ENCODE measurements at places on chromosomes 7 and 10.

GRCh38 chr7:131365838-131366237, 38.2 kb downstream of the MKLN1 start:
- no peak overlapping the region for H3K27ac ChIP-seq
- peaks cover 9% of the 10 kb centered on the region for H3K4me1 ChIP-seq
- no peaks in the 10 kb centered on the region for H3K36me3 ChIP-seq
- no peak for DNase-seq
- H3K4me3 ChIP-seq = no peak overlapping the region

GRCh38 chr7:48144291-48144768, 26.9 kb upstream of the ABCA13 start:
- H3K4me1 ChIP-seq = no peaks in the 10 kb centered on the region
- no peak for DNase-seq
- H3K4me3 ChIP-seq = no peak overlapping the region
- H3K27ac ChIP-seq = no peak overlapping the region

DNA sequence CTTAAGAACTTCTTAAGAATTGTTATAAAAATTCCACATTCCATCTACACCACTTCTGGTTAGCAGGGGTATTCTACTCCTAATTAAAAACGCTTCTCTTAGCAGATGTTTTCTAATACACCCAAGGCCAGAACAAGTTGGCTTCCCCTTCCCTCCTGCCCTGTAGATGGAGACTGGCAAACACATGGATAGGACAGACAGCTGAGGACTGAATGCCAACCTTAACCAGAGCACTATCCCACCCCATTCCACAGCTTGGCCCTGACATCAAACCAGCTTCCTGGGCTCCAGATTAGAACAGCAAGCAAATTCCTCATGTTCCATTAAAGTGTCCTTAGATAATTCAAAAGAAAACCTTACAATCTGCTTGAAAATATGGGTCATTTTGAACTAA, 56.6 kb upstream of the IL6 start:
- H3K4me3 ChIP-seq = no peak overlapping the region
- H3K4me1 ChIP-seq = no peaks in the 10 kb centered on the region
- no peaks in the 10 kb centered on the region for H3K27me3 ChIP-seq
- H3K36me3 ChIP-seq = no peaks in the 10 kb centered on the region
- DNase-seq = no peak

GRCh38 chr7:134527979-134528371, 608 bp downstream of the AKR1B10 start:
- no peak for DNase-seq
- no peak overlapping the region for H3K27ac ChIP-seq
- H3K36me3 ChIP-seq = no peaks in the 10 kb centered on the region
- no peak overlapping the region for H3K4me3 ChIP-seq
- peaks cover 2% of the 10 kb centered on the region for H3K27me3 ChIP-seq

- H3K27me3 ChIP-seq = no peaks in the 10 kb centered on the region
- DNase-seq = peak; percentile 73
- peaks cover 26% of the 10 kb centered on the region for H3K4me1 ChIP-seq
- H3K36me3 ChIP-seq = no peaks in the 10 kb centered on the region
These were observed 856 bp downstream of the ARHGAP21 start for GRCh38 chr10:24722676-24723385.

GRCh38 chr7:8177109-8177933, 84.6 kb downstream of the ICA1 start:
- DNase-seq = peak; percentile 62
- H3K36me3 ChIP-seq = no peaks in the 10 kb centered on the region
- no peaks in the 10 kb centered on the region for H3K27me3 ChIP-seq
- peak overlapping the region; percentile 87 for H3K27ac ChIP-seq

GRCh38 chr10:6074489-6075301, 12.5 kb upstream of the IL2RA start:
- no peaks in the 10 kb centered on the region for H3K27me3 ChIP-seq
- no peak overlapping the region for H3K4me3 ChIP-seq
- H3K27ac ChIP-seq = no peak overlapping the region
- H3K36me3 ChIP-seq = no peaks in the 10 kb centered on the region
- no peak for DNase-seq

- no peaks in the 10 kb centered on the region for H3K27me3 ChIP-seq
- H3K4me3 ChIP-seq = peak overlapping the region; percentile 90
- DNase-seq = peak; percentile 80
- peak overlapping the region; percentile 82 for H3K27ac ChIP-seq
These were observed 1.1 kb downstream of the DDIT4 start for GRCh38 chr10:72274730-72275350.

- no peak overlapping the region for H3K4me3 ChIP-seq
- no peaks in the 10 kb centered on the region for H3K36me3 ChIP-seq
- DNase-seq = no peak
These were observed 35.8 kb upstream of the GPR37 start for GRCh38 chr7:124801330-124801895.

- H3K4me3 ChIP-seq = no peak overlapping the region
- no peaks in the 10 kb centered on the region for H3K4me1 ChIP-seq
- no peaks in the 10 kb centered on the region for H3K27me3 ChIP-seq
- no peaks in the 10 kb centered on the region for H3K36me3 ChIP-seq
These were observed 1004.0 kb downstream of the ANKRD7 start for GRCh38 chr7:119228482-119228881.

GRCh38 chr7:69189406-69189805, 408.9 kb upstream of the AUTS2 start:
- H3K4me1 ChIP-seq = no peaks in the 10 kb centered on the region
- no peak overlapping the region for H3K4me3 ChIP-seq
- H3K27ac ChIP-seq = no peak overlapping the region
- H3K36me3 ChIP-seq = no peaks in the 10 kb centered on the region

- H3K27ac ChIP-seq = no peak overlapping the region
- peaks cover 4% of the 10 kb centered on the region for H3K4me1 ChIP-seq
- H3K4me3 ChIP-seq = no peak overlapping the region
- H3K36me3 ChIP-seq = peaks cover 6% of the 10 kb centered on the region
- no peaks in the 10 kb centered on the region for H3K27me3 ChIP-seq
These were observed 14.5 kb downstream of the WNT16 start for GRCh38 chr7:121343302-121343701.

GRCh38 chr10:76015245-76015644, 583.8 kb downstream of the LRMDA start:
- H3K27me3 ChIP-seq = no peaks in the 10 kb centered on the region
- no peaks in the 10 kb centered on the region for H3K4me1 ChIP-seq
- H3K36me3 ChIP-seq = no peaks in the 10 kb centered on the region
- H3K27ac ChIP-seq = no peak overlapping the region
- no peak overlapping the region for H3K4me3 ChIP-seq
- DNase-seq = no peak

GRCh38 chr7:80768756-80769155, 130.3 kb downstream of the CD36 start:
- H3K36me3 ChIP-seq = no peaks in the 10 kb centered on the region
- no peak overlapping the region for H3K4me3 ChIP-seq
- no peak overlapping the region for H3K27ac ChIP-seq
- no peak for DNase-seq
- H3K4me1 ChIP-seq = peaks cover 3% of the 10 kb centered on the region

GRCh38 chr10:62085404-62085803, 183.2 kb downstream of the RTKN2 start:
- DNase-seq = no peak
- no peak overlapping the region for H3K4me3 ChIP-seq
- no peaks in the 10 kb centered on the region for H3K27me3 ChIP-seq
- no peak overlapping the region for H3K27ac ChIP-seq
- peaks cover 10% of the 10 kb centered on the region for H3K4me1 ChIP-seq

DNA sequence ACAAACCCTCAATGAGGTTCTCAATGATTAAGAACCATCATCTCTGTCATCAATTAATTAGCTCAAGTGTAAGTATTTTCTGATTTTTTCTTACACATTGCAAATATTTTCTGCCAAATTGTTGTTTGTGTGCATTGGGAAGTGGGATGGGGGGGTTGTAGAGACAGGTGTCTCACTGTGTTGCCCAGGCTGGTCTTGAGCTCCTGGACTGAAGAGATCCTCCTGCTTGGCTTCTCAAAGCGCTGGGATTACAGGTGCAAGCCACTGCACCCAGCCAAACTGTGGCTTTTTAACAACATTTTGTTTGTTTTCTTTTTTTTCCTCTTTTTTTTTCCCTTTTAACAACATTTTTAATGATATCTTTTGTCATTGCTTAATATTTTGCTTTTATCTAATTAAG, 87.5 kb downstream of the AKR1D1 start:
- H3K27ac ChIP-seq = no peak overlapping the region
- H3K4me1 ChIP-seq = no peaks in the 10 kb centered on the region
- no peak for DNase-seq
- H3K27me3 ChIP-seq = no peaks in the 10 kb centered on the region
- H3K36me3 ChIP-seq = no peaks in the 10 kb centered on the region

DNA sequence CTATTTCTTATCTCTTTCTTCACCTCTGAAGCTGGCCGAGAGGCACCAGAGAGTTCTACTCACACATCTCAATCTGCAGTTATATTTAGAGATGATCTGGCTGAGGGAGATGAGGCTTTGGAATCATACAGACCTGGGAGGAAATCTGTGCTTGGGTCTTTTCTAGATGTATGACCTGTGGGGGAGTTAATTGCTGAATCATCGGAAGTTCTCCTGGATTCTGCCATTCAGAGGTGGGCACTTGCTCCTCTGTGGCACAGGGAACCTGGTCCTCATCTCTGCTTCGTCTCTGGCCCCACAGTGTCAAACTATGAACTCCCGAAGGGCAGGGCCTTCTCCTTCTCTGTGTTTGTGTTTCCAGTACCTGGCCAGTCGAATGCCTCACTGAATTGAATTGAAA, 52.5 kb downstream of the BLNK start:
- H3K4me1 ChIP-seq = no peaks in the 10 kb centered on the region
- peaks cover 2% of the 10 kb centered on the region for H3K36me3 ChIP-seq
- H3K27ac ChIP-seq = no peak overlapping the region
- DNase-seq = no peak
- no peak overlapping the region for H3K4me3 ChIP-seq

GRCh38 chr10:11894381-11895107, 71.4 kb downstream of the PROSER2 start:
- H3K4me3 ChIP-seq = no peak overlapping the region
- H3K27ac ChIP-seq = no peak overlapping the region
- no peaks in the 10 kb centered on the region for H3K36me3 ChIP-seq
- H3K4me1 ChIP-seq = no peaks in the 10 kb centered on the region
- H3K27me3 ChIP-seq = no peaks in the 10 kb centered on the region

GRCh38 chr7:50868426-50869100, 85.9 kb upstream of the GRB10 start:
- H3K27me3 ChIP-seq = no peaks in the 10 kb centered on the region
- no peaks in the 10 kb centered on the region for H3K36me3 ChIP-seq
- DNase-seq = no peak

DNA sequence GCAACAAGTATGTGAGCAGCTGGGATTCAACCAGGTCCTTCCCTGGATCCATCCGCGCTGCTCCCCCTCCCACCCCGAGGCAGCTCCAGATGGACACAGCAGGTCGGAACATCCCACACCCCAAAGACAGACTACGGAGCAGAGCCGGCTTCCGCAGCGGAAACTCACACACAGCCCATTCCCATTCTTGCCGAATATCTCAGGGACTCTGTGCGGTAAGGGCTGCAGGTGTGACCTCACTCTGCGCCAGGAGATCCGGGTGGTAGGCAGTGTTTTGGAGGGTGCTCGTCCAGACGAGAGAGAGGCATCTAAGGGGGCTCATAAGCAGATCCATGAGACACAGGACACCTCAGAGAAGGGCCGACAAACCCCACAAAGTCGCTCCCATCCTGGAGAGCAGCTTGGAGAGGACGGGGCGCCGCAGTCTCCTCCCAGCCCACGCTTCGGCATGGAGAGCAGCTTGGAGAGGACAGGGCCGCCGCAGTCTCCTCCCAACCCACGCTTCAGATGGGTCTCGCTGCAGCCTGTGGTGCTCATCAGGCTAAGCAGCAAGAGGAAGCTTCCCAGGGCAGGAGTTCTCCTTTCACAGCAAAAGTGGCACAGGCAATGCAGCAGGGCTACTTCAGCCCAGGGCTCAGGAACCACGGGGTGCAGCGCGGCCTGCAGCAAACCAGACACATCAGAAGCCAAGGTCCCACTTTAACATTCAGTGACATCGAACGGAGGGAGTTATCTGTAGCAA, 179.9 kb downstream of the DIP2C start:
- H3K4me1 ChIP-seq = peaks cover 42% of the 10 kb centered on the region
- no peaks in the 10 kb centered on the region for H3K36me3 ChIP-seq
- no peak overlapping the region for H3K4me3 ChIP-seq
- H3K27ac ChIP-seq = no peak overlapping the region

- no peaks in the 10 kb centered on the region for H3K36me3 ChIP-seq
- H3K27me3 ChIP-seq = no peaks in the 10 kb centered on the region
- no peak overlapping the region for H3K27ac ChIP-seq
- no peak for DNase-seq
These were observed 9.5 kb upstream of the ADAM12 start for GRCh38 chr10:126397640-126398382.

DNA sequence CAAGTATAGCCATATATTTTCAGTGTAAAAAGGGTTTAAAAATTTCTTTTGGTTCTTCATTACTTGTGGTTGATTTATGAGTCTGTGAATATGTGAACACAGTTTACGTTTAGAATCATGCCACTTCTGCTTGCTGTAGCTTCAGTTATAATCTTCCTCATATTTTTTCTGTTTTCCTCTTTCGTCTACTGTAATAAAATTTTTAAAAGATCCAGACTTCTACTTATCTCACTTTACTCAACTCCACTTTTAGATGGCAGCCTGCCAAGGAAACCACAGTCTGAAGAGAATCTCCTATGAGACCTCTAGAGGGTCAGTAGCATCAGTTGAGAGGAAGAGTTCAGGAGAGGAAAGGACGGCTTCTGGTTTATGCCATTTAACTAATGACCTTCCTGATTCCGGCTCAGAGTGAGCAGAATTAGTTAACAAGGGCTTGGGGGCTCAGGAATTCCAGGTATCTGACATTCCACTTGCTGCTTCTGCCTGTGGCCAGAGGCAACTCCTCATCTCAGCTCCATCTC, 21.4 kb downstream of the CREB5 start:
- H3K36me3 ChIP-seq = no peaks in the 10 kb centered on the region
- H3K27ac ChIP-seq = no peak overlapping the region
- no peak for DNase-seq
- H3K4me3 ChIP-seq = no peak overlapping the region

DNA sequence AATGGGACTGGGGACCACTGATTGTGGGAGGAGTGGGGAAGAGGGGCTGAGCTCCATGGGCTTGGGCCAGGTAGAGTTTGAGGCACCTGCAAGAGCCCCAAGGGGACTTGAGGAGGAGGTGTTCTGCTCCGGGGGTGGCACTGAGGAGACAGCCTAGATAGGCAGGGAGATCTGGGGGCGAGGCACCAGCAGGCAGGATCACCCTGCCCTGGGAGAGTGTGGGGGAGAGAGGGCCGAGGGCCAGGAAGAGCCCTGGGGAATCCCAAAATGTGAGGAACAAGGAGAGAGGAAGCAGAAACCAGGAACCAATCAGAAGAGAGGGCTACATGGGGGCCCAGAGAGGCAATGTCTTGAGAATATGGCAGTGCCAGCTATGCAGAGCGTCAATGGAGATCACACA, 34.6 kb downstream of the LEP start:
- peaks cover 8% of the 10 kb centered on the region for H3K27me3 ChIP-seq
- no peak for DNase-seq
- H3K36me3 ChIP-seq = no peaks in the 10 kb centered on the region
- H3K4me3 ChIP-seq = no peak overlapping the region
- no peak overlapping the region for H3K27ac ChIP-seq

DNA sequence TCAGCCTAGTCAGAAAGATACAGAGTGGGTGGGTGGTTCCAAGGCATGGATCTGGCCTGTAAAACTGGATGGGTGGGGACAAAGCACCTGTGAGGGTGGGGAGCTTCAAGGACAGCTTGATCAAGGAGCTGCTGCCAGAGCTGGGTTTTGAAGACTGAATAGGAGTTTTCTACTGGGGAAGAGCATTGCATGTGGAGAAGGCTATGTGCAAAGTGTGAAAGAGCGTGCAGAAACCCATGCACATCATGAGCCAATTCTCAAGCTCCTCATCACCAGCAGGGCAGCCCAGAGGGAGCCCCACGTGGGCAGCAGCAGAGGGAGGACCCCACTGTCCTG, 58.6 kb downstream of the PDGFA start:
- no peaks in the 10 kb centered on the region for H3K27me3 ChIP-seq
- H3K4me1 ChIP-seq = no peaks in the 10 kb centered on the region
- no peak overlapping the region for H3K27ac ChIP-seq
- no peak for DNase-seq
